Activated CD4-positive, alpha-beta T cell treated with anti-CD3 and anti-CD28 coated beads, Interleukin-2, amount 10 ng/mL, durations not matched to agents 24 days and 14 days (primary cell): ENCODE measurements at places on chromosomes 4 and X. TPM values are rescaled to one million over a fixed set of nuclear protein-coding genes. Genes with fewer than 3 reads are reported as not detected.
A peak's percentile ranks its signal among the peaks of the same experiment; 100 is the strongest.

- DNase-seq, result peak; percentile 89
- H3K4me1 ChIP-seq, result peaks cover 34% of the 10 kb centered on the region
- peaks cover 3% of the 10 kb centered on the region for H3K36me3 ChIP-seq
- peak overlapping the region; percentile 60 for H3K27ac ChIP-seq
Observed at GRCh38 chr4:169410839-169411770, 140.3 kb upstream of the SH3RF1 start.

DNA sequence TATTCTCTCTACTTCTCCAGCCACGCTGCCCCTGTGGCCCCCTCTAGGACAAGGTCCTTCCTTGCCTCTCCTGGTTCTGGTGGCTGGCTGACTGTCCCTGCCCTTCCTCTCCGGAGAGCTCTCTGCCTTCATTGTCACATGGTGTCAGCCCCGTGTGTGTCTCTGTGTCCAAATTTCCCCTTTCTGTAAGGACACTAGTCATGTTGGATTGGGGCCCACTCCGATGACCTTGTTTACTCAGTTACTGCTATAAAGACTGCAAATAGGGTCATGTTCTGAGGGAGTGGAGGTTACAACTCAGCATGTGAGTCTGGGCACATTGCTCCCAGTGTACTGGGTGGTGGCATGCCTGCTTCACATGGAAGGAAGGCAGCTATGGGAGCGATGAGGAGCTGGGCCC is 129.5 kb upstream of the PSAPL1 start:
- H3K27me3 ChIP-seq, result no peaks in the 10 kb centered on the region
- no peak for DNase-seq
- no peak overlapping the region for H3K4me3 ChIP-seq
- H3K36me3 ChIP-seq, result no peaks in the 10 kb centered on the region

- no peak overlapping the region for H3K4me3 ChIP-seq
- H3K27me3 ChIP-seq, result no peaks in the 10 kb centered on the region
- H3K36me3 ChIP-seq, result no peaks in the 10 kb centered on the region
- no peaks in the 10 kb centered on the region for H3K4me1 ChIP-seq
- no peak for DNase-seq
Observed at GRCh38 chrX:134679644-134680043, 21.4 kb upstream of the PLAC1 start.

RXFP1 gene
- total RNA-seq, result not detected in 2 replicates

GRCh38 chr4:155667568-155668511 is 1.2 kb downstream of the GUCY1A1 start:
- H3K36me3 ChIP-seq, result no peaks in the 10 kb centered on the region
- peak; percentile 60 for DNase-seq
- peak overlapping the region; percentile 94 for H3K4me3 ChIP-seq

DNA sequence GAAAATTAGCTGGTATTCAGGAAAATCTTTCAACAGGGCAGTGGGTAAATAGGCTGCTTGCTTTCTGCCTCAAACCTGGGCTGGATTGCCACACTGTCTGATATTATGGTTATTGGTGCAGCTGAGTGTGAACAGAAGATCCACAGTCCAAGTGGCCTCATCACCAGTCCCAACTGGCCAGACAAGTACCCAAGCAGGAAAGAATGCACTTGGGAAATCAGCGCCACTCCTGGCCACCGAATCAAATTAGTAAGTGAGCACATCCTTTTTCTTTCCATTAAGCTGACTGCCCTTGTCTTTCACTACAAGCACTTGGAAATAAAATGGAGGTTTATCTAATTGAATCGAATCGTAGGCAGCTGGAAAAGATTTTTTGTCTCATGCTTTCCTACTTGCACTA is 204.7 kb downstream of the TLL1 start:
- DNase-seq, result no peak
- no peak overlapping the region for H3K27ac ChIP-seq
- no peak overlapping the region for H3K4me3 ChIP-seq
- H3K27me3 ChIP-seq, result no peaks in the 10 kb centered on the region
- no peaks in the 10 kb centered on the region for H3K4me1 ChIP-seq

AADAT gene
- total RNA-seq, result not detected in 2 replicates

IQSEC2 gene
- total RNA-seq, result 0.37 and 0.64 TPM in 2 replicates

TMEM35A gene
- total RNA-seq, result not detected in 2 replicates

GRCh38 chr4:15906020-15906443 is 32.5 kb downstream of the FGFBP1 start:
- DNase-seq, result no peak
- no peak overlapping the region for H3K4me3 ChIP-seq
- H3K4me1 ChIP-seq, result peaks cover 5% of the 10 kb centered on the region
- H3K36me3 ChIP-seq, result no peaks in the 10 kb centered on the region
- peaks cover 10% of the 10 kb centered on the region for H3K27me3 ChIP-seq
- H3K27ac ChIP-seq, result no peak overlapping the region

GRCh38 chrX:136147315-136147901 is at the start of gene FHL1:
Gene FHL1, plus strand, starts transcription at chrX:136147533.
- H3K4me3 ChIP-seq, result peak within 1 kb of the TSS; percentile 85
- H3K4me1 ChIP-seq, result peaks cover 15% of the 10 kb centered on the region
- H3K27me3 ChIP-seq, result peaks cover 5% of the 10 kb centered on the region
- peak within 1 kb of the TSS; percentile 70 for H3K27ac ChIP-seq

DNA sequence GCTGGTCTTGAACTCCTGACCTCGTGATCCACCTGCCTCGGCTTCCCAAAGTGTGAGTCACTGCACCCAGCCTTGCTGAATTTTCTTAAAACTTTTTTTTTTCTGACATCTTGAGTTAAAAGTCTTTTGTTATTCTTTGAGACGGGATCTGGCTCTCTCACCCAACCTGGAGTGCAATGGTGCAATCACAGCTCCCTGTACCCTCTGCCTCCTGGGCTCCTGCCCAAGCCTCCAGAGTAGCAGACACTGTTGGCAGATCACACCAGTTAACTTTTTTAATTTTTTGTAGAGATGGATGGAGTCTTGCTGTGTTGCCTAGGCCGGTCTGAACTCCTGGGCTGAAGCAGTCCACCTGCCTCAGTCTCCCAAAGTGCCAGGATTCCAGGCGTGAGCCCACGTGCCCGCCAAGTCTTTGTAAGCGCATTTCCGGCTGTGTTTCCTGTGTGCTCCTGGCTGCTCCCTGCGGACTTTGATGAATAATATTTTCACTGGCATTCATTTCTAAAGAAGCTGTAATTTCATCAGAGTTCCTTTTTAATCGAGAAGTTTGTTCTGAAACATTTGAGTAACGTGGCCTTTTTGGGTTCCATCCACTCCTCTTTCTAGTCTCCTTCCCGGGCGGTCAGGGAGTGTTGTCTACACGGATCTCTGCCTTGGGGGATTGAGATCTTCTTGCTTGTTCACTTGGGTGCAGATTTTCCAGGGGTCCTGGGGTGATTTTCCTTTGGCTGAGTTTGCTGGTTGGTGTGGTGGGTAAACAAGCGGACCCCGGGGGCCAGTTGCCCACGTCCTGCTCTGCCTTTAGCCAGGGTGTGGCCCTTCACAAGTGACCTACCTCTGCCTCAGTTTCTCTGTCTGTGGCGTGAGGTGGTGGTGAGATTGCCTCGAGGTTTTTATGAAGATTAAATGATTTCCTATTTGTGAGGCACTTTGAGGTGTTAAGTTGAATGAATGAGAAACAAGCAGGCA is 44.4 kb downstream of the PCGF3 start:
- no peak overlapping the region for H3K27ac ChIP-seq
- H3K4me1 ChIP-seq, result peaks cover 3% of the 10 kb centered on the region
- no peak overlapping the region for H3K4me3 ChIP-seq
- peaks cover 21% of the 10 kb centered on the region for H3K36me3 ChIP-seq
- no peak for DNase-seq
- no peaks in the 10 kb centered on the region for H3K27me3 ChIP-seq
